ENCODE measurements at places on chromosomes 12 and 14. TPM values are rescaled to one million over a fixed set of nuclear protein-coding genes. Genes with fewer than 3 reads are reported as not detected.

Gene CPNE6
- total RNA-seq, result not detected

Gene NTN4
- 78.1 TPM for total RNA-seq

Gene SLC10A1
- total RNA-seq, result not detected

Gene FAM222A
- total RNA-seq, result 0.39 TPM

Gene TEX22
- 0.39 TPM for total RNA-seq

Gene TGM1
- 33.4 TPM for total RNA-seq

Gene SLC5A8
- not detected for total RNA-seq

Gene ESRRB
- under 0.01 TPM for total RNA-seq

Gene TSPAN11
- total RNA-seq, result under 0.01 TPM

Gene CCDC196
- total RNA-seq, result not detected

Gene STAC3
- total RNA-seq, result 0.39 TPM

Measured in placental epithelial cell (primary cell).